ENCODE measurements at places on chromosomes 4 and X.
A peak's percentile ranks its signal among the peaks of the same experiment; 100 is the strongest.

DNA sequence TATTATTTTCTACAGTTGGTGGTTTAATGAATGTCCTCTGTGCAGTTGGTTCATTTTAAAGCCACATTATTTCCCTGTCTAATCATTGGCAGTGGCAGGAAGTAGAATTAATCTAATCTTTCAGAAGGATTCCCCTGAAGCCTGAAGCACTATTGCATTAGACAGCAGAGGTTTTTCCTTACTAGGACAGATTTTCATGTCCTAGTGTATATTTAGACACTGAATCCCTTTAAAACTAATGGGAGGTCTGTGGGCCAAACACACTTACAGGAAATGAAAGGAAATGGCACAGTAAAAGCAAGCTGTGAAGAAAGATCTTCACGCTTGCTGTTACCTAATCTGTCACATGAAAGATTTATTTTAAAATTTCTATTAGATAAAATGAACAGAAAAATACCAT is 165.2 kb downstream of the SLC39A8 start:
- DNase-seq: peak; percentile 49

GRCh38 chr4:85913931-85914694 is 439.2 kb downstream of the ARHGAP24 start:
- no peak for DNase-seq

DNA sequence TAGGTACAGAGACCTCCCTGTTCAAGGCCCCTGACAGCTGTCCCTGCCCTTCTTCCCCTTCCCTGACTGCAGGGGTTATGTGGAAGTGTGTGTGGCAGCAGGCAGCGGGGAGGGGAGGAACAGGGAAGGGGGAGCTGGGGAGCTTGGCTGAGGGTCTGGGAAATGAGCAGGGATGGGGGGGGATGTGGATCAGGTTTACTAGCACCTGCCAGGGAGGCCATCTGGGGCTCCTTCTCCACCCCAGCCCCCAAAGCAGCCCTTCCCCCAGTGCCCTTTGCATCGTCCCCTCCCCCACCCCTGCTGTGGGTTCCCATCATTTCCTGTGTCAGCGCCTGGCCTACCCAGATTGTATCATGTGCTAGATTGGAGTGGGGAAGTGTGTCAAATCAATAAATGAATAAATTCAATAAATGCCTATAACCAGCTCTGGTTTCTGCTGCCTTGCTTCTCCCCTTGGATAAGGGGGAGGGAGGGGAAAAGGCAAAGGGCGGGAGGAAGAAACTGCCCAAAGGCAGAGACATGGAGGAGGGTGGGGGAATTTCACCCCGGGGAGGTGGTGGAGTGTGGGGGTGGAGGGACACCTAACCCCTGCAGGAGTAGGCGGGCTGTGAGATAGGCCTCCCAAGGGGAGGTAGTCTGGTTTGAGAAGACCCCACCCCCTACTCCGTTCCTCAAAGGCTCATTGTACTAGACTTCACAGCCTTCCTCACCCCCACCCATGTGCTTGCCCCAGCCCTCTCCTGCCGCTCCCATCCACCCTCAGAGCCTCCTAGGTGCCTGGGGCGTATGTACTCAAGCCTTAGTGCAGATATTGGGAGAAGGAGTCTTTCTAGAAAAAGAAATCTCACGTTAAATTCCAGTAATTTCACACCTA is 3.2 kb downstream of the CXorf65 start:
- no peak for DNase-seq

- no peak for DNase-seq
Observed at GRCh38 chrX:22177950-22178515, 94.7 kb upstream of the CBLL2 start.

GRCh38 chrX:34382416-34382815 is 250.3 kb upstream of the FAM47A start:
- DNase-seq: no peak

DNA sequence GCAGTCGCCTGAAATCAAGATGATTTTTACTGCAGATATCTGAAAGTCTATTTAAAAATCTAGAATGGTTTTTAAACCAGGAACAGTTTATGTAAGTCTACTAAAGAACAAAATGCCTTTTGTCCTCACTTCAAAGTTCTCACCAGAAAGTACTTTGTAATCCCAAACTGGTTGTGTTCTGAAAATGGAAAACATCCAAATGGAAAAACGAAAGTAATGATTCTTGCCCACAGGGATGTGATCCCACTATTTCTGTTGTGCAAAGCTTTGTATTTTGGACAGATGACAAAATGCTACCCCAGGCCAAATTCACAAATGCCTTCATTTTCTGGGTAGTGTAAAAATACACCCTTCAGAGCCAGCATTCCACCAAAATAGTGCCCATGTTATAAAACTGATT is 265.5 kb upstream of the FTHL17 start:
- DNase-seq: no peak

DNA sequence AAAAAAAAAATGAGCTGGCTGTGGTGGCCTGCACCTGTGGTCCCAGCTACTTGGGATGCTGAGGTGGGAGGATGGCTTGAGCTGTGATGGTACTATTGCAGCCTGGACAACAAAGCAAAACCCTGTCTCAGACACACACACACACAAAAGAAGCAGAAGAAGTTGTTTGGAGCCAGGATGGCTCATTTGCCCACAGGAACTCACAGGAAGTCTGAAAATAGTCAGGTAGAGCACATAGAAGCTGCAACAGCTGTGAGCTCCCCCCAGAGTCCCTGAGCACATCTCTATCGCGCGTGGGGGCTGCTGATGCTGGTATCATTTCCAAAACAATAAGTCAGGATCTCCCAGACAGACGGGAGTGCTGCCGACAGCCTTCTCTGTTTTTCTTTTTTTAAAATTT is 13.4 kb upstream of the DHRSX start:
- DNase-seq: no peak

DNA sequence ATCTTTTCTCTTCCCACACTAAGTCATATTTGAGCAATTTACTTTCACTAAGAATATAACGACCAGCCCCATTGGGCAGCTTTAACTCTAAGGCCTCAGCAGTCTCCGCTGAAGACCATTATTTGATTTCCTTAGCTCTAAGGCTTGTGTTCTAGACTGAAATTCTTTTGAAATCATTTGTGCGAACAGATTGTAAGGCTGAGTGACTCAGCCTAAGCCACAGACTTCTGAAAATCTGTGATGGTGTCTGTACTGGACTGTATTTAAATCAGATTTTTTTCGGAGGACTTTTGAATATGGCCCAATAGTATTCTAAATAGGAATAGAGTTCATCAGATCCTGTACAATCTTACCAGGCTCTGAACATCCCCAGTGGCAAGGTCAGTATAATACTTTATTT is 150.3 kb upstream of the TECRL start:
- no peak for DNase-seq

DNA sequence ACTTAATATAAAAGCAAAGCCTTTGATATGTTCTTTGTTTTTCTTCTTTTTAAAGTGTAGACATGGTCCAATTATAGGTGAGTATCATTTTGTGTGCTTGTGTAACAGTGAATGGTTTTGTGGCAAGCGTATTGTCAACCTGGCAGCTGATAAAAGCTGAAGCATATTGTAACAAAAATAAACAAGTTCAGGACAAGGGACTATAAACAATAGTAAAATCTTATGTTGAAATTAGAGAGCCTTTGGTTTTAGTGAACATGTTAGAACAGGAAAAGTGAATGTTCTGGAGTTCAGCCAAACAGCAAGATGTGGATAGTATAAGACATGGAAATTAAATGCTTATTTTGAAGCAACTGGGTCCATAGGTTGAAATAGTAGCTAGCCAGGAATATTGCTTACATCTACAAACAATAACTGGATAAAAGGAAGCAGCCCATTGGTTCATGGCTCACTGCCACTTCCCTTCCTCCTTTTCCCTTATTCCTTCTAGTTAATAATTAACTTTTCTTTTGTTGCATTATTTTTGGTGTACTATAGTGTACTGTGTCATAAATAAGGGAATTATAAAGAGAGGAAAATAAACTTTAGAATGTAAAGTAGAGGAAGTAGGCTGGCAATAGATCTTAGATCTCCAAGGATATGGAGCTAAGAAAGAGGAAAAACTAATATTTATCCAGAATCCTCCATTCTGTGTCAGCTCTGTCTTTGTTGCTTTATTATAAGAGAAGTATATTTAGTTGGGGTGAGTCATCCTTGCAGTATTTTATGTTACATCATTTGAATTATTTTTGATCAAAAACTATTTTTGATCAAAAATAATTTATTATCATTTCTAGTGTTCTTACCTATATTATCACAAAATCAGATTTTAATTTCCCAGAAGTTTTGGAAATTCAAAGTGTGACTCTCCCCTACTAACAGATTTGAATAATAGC is 65.6 kb downstream of the MRPL1 start:
- DNase-seq: no peak

GRCh38 chr4:92091335-92091734 is 212.4 kb upstream of the GRID2 start:
- DNase-seq: peak; percentile 7

DNA sequence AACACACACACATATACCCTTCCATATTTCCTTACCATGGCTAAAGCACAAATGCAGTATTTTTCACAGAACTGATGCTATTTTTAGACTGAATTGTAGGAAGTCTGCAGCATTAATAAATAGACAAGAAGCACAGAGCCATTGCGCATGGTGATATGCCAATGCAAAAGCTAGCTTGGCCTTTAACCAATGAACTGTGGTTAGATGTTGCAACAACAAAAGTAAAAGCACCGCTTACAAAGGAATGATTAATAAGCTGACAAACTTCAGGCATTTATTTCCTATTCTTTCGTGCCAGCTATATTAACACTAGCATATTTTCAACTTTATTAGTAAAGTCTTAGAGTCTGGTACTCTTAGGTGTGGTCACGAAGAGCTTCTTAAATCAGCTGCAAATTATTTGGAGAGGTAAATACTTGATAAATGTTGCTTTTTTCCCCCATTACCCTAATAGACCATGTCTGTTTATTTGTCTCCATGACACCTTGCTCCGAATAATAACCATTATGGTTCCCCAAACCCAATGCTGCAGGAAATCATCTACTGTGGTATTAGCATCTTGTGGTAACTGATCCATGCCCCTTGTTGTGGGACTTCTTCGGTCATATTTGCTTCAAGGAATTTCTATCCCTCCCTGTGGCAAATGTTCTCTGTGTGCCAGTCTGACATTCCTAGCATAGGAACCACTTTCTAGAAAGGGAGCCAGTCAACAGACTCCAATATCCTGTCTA is 306.1 kb upstream of the TAPT1 start:
- no peak for DNase-seq

DNA sequence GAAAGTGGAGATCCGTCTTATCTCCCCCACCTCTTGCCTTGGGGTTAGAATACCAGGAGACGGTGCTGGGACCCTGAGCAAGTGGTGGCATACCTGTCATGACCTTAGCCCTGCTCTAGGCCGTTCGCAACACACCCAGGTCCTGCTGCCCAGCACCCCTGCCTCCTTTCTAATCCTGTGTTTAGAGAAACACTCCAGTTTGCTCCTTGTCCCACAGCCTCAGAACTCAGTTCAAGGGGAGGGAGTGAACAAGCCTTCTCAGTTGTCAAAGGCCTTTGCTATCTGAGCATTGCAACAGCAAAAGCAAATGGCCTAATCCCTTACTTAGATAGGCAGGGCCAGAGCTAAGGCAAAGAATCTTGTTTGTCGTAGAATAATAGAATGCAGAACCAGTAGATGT is 67.9 kb downstream of the CHRNA9 start:
- no peak for DNase-seq

GRCh38 chr4:62118558-62118957 is 918.4 kb downstream of the ADGRL3 start:
- no peak for DNase-seq

DNA sequence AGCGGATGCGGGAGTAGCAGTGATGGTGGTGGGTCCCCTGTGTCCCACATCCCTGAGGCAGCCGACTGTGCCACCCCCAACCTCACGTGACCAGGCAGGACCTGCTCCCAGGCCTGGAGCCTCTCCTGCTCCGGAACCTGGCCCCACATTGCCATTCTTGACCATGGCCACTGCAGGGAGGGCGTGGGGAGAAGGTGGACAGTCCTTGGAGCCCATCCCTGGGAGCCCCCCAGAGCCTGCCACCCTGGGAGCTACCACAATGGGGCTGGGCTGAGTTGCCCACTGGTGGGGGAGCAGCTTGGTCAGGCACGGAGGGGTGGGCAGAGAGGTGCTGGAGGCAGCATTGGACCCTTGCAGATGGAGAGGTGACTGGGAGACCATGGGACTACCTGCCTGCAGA is 36.8 kb downstream of the TMPRSS11A start:
- DNase-seq: no peak

Data from cerebellar cortex (tissue), 1 donor.